ENCODE measurements at places on chromosomes 3 and 15. TPM values are rescaled to one million over a fixed set of nuclear protein-coding genes. Genes with fewer than 3 reads are reported as not detected.

The DNAH12 gene
- total RNA-seq = 0.16 TPM

DNA sequence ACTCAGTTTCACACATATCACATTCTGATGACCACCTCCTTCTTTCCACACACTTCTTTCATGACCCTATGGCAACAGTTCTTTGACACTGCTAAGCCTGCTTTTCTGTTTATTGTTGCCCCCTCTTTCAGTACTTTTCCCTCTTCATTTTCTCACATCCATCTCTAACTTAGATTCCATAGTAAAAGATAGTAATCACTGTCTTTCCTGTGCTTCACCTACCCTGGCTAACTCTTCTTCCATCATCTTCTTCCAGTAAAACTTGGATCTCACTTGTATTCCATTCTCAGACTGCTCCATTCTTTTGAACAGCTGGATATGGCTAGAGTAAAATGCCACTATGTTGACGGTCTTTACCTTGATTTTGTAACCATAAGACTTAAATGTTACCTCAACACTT, 632.6 kb upstream of the TGFBR2 start:
- no peak for DNase-seq
- H3K4me1 ChIP-seq = peaks cover 23% of the 10 kb centered on the region
- H3K27me3 ChIP-seq = no peaks in the 10 kb centered on the region
- no peak overlapping the region for H3K4me3 ChIP-seq

- H3K4me3 ChIP-seq = peak overlapping the region; percentile 56
- H3K27ac ChIP-seq = peak overlapping the region; percentile 80
- no peak for DNase-seq
- H3K27me3 ChIP-seq = no peaks in the 10 kb centered on the region
- H3K4me1 ChIP-seq = peaks cover 99% of the 10 kb centered on the region
- H3K36me3 ChIP-seq = no peaks in the 10 kb centered on the region
These were observed 610 bp downstream of the MAP4 start for GRCh38 chr3:48015431-48016180.

DNA sequence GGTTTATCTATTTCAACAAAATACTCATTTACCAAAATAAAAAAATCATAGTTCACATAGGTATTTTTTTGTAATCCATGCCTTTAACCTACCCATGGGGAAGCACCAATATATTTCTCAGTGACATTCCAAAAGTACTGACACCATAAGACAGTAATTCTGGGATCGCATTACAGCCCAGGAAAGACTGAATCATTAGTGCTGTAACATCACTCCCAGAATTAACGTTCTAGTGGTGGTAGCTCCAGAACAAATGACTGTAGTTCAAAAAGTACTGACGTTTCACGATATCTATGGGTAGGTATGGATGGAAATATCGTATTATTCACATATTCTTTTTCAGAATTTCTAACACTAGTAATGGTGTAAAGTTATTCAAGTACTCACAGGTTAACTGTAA, 54.3 kb upstream of the NEK10 start:
- H3K4me1 ChIP-seq = peaks cover 6% of the 10 kb centered on the region
- H3K27ac ChIP-seq = no peak overlapping the region
- H3K36me3 ChIP-seq = peaks cover 33% of the 10 kb centered on the region
- H3K4me3 ChIP-seq = no peak overlapping the region

- no peak for DNase-seq
- no peaks in the 10 kb centered on the region for H3K4me1 ChIP-seq
- H3K4me3 ChIP-seq = no peak overlapping the region
- no peak overlapping the region for H3K27ac ChIP-seq
- no peaks in the 10 kb centered on the region for H3K36me3 ChIP-seq
These were observed 36.1 kb upstream of the HRH1 start for GRCh38 chr3:11118181-11118682.

DNA sequence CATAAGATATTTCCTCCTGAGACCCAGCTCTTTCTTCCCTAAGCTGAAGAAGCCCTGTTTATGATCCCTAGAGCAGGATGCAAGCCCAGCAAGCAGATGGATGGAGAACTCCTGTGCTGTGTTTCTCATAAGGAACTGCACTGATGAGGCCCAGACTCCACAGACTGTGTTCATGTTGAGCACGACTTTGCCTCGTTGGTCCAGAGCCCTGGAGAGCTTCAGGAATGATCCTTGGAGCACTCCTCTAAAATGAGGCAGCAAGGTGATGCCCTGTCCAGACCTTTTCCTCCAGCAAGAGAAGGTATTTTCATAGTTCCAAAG, 83.8 kb downstream of the MYLK start:
- no peak overlapping the region for H3K4me3 ChIP-seq
- no peak for DNase-seq
- no peaks in the 10 kb centered on the region for H3K27me3 ChIP-seq
- H3K27ac ChIP-seq = no peak overlapping the region

GRCh38 chr3:56918111-56918568, 116.4 kb upstream of the ARHGEF3 start:
- H3K36me3 ChIP-seq = no peaks in the 10 kb centered on the region
- peak overlapping the region; percentile 3 for H3K27ac ChIP-seq
- no peak overlapping the region for H3K4me3 ChIP-seq
- peaks cover 46% of the 10 kb centered on the region for H3K4me1 ChIP-seq

- no peaks in the 10 kb centered on the region for H3K27me3 ChIP-seq
- H3K4me3 ChIP-seq = no peak overlapping the region
- no peak for DNase-seq
- peaks cover 25% of the 10 kb centered on the region for H3K4me1 ChIP-seq
- peak overlapping the region; percentile 75 for H3K27ac ChIP-seq
These were observed 23.6 kb downstream of the PTPN23 start for GRCh38 chr3:47404431-47404876.

All from left ventricle myocardium inferior (tissue), 1 donor.